ENCODE measurements at places on chromosomes 3 and 15.

- no peak for DNase-seq
Observed at GRCh38 chr3:171881251-171881650, 38.1 kb downstream of the TMEM212 start.

DNA sequence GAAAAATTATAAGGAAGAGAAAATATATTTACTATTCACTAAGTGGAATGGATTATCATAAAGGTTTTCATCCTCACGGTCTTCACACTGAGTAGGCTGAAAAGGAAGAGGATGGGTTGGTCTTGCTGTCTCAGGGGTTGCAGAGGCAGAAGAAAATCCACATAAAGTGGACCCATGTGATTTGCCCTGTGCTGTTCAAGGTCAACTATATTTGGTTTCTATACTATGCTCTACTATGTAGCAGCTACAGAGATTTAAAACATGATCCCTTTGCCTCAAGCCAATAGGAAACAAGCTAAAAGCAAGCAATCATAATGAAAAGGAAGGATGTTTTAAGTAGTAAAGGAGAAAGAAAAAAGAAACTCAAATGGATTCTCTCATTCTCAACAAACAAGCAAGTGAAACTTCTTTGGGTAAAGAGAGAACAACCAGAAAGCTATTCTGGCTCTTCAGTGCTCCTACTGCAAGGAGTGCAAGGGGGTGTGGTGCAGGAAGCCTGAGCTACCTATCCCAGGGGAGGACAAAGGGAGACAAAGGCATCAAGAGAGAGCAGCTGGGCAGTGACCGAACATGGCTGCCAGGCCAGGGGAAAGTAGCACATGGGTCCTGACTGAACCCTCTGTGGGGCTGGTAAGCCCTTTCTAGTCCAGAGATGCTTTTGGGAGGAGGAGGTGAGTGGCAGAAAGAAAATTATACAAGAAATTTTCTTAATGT lies 35.9 kb downstream of the SFMBT1 start:
- DNase-seq: no peak

GRCh38 chr3:127215714-127216414 lies 22.9 kb downstream of the PRR23E start:
- DNase-seq: no peak

DNA sequence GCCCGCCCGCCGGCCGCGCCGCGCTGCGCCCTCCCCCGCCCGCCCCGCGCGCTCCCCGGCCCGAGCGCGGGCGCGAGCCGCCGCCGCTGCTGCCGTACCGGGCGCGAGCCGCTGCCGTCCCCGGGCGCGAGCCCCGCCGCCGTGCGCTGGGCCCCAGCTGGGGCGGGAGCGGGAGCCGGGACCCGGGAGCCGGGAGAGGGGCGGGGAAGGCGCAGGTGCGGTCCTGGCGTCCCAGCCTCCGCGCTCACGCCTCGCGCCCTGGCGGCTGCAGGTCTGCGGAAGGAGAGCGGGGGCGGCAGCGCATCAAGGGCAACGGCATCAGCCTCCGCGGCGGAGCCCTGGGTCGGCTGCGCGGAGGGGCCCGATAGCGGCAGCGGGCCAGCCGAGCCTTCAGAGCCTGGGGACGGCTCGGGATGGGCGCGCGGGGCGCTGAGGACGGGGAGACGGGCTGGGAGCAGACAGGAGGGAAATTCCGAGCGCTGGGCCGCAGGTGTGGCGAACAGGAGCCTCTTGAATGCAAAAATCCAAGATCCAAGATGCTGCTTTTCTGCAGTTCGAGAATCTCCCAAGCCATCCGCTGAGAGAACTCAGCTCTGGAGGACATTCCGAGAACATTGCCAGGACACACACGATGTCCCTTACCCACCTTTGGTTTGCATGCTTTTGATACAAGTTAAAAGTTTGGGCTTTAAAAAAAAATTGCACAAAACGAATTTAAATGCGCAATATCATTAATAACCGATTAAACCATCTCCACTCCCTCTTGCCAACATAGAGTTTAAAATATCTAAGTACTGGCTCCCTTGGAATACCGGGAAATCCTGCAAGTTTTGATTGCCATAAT lies 251.1 kb downstream of the TJP1 start:
- no peak for DNase-seq

DNA sequence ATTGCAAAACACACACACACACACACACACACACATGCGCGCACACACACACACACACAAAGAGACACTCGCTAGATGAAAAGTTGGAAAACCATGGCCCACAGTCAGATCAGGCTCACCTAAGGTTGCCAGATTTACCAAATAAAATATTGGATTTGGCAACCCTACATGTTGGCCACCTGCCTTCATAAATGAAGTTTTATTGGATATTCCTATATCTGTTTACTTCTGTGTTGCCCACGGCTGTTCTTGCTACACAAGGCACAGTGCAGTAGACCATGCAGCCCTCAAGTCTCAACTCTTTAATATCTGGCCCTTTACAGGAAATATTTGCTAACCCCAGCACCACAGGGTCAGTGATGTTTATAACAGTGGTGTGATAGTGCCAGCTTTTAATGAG lies 445.0 kb upstream of the PROK2 start:
- DNase-seq: no peak

DNA sequence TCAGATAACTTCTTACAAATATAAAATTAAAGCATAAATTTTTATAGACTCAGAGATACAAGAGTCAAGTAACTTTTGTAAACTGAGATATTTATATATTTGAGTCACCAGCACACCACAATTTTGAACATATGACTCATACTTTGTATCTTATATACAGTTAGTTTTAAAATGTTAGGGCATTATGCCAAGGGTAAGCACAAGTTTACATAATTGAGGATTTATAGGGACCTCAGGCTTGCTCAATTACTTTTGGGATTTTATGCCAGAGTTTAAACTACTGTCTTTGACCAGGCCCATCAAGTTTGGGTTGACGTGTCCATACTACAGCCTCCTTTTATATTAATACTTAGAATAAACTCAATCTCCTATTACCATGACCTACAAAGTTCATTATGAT lies 7.4 kb upstream of the FGF7 start:
- DNase-seq: no peak

DNA sequence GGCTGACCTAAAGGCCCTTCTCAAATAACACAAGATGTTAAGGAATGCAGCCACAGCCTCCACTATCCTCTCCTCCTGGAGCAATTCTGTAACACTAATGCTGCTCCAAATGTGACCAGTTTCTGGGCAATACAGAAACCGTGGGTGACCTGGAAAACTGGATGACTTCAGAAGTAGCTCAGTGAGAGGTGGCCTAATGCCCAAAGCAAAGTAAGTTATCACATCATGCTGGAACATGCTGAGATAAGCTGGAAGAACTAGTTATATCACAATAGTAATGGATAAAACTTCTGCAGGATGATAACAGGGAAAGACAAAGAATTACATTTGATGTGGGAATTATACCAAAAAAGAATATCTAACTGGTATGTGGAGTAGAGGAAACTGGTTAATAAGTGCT lies 72.0 kb downstream of the DHX30 start:
- no peak for DNase-seq

GRCh38 chr3:183577346-183577745 lies 21.8 kb upstream of the KLHL6 start:
- DNase-seq: no peak

GRCh38 chr15:48940508-48940907 lies 23.2 kb downstream of the SHC4 start:
- DNase-seq: no peak

- DNase-seq: no peak
Observed at GRCh38 chr3:45819543-45819942, 22.4 kb downstream of the LZTFL1 start.

DNA sequence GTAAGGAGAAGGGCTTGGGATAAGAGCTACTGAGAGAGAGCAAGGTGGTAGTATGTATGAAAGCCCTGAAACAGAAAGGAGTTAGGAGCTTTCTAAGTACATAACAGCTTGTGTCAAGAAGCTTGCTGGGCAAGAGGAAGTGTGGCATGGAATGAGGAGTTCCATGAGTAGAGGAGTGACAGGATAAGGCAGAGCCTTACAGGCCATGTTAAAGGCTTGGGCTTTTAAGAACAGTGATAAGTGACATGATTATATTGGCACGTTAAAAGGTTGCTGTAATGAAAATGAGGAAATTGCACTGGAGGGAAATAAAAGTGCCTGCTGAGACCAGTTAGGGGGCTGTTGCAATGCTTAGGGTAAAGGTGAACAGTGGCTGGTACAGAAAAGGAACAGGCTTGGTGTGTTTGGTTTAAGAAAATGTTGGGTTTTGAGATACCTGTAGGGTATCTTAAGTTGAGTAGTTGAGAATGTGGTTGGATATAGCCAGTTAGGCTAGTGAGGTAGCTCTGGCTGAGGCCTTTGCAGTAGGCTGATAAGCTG lies 49.0 kb downstream of the MEF2A start:
- no peak for DNase-seq

DNA sequence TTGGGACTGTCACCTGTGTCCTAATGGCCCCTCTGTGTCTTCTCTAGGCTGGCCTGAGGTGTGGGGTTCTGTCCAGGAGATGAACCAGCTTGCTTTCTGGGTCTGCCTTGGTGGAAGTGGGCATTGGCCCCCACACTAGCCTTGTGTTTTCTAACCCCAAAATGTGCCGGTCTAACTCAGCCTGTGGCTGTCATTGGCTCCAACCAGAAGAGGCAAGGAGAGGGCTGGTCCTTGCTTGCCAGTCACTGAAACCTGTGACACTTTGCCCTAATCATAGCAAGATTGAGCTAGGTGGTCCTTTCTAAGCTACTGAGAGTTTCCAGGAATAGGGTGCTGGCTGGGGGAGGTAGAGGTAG lies 2.2 kb downstream of the C15orf39 start:
- DNase-seq: no peak

DNA sequence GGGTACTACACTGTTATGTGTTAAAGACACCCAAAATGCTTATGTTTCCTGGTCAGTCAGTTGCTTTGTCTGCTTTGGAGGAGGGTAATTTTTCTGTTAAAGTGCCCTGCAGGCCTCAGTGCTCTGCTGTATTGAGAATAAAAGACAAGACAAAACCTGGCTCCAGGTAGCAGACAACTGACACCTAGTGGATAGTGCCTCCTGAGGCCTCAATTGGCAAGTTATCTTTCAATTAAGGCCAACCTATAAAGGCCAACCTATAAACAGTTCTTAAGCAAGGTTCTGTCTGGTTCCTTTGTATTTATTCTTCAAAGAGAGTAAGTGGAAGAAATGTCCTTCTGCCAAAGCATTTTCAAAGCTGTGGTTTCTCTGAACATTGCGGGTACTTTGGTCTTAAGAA lies 773.8 kb downstream of the MECOM start:
- DNase-seq: no peak

DNA sequence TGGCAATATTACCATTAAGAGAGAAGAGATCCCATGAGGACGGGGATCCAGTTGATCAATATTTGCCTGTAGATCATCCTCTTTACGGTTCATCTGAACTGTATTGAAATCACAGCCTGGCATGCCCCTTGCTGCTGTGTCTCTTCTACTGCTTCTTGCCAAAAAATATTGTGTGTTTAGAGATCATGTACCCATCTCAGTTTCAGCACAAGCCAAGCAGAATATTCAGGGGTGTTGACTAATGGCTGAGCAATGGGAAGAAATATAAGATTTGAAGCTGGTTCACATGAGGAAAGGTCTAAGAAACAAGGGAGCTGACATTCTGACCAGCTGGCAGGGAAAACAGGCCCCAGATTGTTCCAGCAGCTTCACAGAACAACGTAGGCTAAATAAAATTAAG lies 21.3 kb downstream of the ATP13A5 start:
- no peak for DNase-seq

GRCh38 chr3:106610362-106610959 lies 741.6 kb upstream of the CBLB start:
- no peak for DNase-seq

GRCh38 chr3:29283231-29284119 lies 2.6 kb downstream of the RBMS3 start:
- DNase-seq: no peak

DNA sequence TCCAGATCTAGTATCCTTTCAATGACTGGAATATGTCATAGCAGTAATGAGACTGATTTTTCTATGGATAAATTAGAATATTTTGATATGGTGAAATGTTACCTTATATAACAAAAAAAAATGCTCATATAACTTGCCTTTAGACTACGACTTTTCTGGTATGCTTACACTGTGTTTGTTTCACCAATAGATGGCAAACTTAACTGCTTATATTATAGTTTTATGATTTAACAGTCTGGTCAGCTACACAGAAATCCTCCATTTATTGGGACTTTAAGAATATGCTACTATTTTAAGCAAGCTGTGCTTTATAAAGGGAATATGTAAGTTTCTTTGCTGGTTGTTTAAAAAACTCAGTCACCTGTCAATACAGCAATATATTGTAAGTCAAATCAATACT lies 205.6 kb downstream of the VGLL3 start:
- DNase-seq: no peak

DNA sequence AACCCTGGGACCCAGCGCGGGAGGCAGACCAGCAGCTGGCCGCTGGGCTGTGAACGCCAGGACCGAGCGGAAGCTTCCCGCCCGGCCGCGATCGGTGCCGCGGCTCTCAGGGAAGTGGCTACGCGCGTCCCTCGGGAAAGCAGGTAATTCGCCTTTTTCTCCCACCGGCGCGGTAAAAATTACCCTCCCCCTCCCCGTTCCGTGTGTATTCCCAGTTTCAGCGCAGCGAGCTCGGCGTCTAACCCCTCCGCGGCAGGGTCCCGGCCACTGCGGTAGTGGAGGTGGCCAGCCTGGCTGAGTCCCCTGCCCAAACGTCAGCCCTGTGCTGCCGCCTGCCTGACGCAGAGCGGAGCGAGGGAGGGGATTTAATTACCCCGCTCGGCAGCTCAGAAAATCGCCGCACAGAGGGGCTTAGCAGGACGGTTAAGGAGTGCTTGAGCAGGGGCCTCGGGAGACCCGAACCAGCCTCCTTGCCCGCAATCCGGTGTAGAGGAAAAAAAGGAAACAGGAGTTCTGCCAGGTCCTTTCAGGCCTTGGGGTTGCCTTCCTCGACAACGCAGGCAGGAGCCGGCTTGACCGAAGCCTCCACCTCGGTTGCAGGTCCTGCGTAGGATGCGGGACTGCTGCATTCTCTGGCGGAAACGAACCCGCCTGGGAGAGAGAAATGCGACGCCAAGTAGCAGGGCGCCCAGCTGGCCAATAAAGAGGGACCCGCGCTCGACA lies 2.9 kb downstream of the GATA2 start:
- DNase-seq: no peak

- no peak for DNase-seq
Observed at GRCh38 chr3:34005886-34006285, 207.5 kb downstream of the PDCD6IP start.

Measured in heart right ventricle (tissue), 16 donors.